ENCODE measurements at places on chromosomes 2 and 18.

- no peak for DNase-seq
These were observed 33.2 kb downstream of the TNS1 start for GRCh38 chr2:217969588-217969987.

DNA sequence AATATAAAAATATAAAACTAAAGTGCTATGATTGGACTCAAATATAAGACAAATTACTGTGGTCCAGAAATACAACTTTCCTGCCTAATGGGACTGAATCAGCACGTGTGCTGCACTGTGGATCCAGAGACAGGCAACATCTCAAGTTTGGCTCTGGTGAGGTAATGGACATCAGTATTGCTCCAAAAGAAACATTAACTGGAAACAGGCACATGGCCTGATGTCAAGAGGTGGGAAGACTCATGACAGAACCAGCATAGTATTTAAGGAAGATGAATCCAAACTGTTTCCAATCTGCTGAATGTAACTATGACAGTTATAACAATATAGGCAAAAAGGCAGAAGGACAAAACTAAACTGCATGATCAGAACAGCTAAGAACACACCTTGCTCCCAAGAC is 354.6 kb downstream of the FSIP2 start:
- DNase-seq, result no peak

DNA sequence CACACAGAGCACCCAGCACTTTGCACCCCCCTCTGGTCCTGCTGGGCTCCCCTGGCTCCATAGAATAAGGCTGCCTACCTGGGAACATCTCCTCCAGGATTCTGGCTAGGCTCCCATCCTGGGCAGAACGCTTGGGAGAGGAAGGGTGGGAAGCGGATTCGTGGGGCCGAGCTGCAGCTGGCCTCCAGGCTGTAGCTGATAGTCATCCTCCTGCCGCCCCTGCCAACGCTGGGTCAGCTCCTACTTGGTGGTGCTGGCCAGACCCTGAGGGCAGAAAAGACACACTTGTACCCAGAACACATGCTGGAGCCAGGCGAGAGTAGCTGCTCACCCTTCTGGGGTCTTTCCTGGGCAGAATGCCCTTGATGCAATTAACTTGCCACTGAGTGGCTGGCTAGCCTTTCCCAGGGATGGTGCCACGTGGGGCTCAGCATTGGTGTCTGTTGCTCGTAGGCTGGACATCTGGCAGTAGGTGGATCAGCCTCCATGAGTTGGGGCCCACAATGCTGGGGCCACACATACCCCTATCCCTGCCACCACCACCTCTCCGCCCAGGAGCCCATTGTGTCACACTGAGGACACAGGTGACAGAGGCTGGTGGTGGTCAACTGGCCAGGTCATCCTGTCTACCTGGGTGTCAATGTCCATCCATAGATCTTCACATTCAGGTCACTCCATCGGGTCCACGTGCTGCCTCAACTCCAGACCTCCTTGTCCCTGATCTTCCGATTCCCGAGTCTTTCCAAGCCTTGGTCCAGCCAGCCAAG is 112.8 kb downstream of the NDUFA10 start:
- no peak for DNase-seq

GRCh38 chr2:28546242-28546641 is 50.4 kb downstream of the PLB1 start:
- DNase-seq, result no peak

DNA sequence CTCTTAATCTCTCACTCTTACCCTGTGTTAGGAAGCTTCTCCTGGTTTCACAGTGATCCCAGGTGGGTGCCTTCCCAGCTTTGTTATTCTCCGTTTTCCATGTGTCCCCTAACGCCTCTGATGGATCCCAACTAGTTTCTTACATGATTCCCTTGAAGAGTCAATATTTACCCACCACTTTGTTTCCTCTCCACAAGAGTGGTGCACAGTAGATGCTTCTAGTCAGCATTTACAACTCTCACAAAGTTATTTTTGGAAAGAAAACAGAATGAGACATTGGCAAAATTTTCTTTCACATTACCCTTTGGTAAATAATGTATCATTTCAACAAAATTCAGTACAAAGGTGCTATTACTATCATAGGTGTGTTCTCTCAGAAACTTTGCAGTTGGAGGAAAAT is 1611.1 kb upstream of the ZEB2 start:
- no peak for DNase-seq

- DNase-seq, result no peak
These were observed 130.4 kb downstream of the IRS1 start for GRCh38 chr2:226669249-226669648.

- DNase-seq, result no peak
These were observed 135.1 kb downstream of the NFATC1 start for GRCh38 chr18:79530821-79531220.

DNA sequence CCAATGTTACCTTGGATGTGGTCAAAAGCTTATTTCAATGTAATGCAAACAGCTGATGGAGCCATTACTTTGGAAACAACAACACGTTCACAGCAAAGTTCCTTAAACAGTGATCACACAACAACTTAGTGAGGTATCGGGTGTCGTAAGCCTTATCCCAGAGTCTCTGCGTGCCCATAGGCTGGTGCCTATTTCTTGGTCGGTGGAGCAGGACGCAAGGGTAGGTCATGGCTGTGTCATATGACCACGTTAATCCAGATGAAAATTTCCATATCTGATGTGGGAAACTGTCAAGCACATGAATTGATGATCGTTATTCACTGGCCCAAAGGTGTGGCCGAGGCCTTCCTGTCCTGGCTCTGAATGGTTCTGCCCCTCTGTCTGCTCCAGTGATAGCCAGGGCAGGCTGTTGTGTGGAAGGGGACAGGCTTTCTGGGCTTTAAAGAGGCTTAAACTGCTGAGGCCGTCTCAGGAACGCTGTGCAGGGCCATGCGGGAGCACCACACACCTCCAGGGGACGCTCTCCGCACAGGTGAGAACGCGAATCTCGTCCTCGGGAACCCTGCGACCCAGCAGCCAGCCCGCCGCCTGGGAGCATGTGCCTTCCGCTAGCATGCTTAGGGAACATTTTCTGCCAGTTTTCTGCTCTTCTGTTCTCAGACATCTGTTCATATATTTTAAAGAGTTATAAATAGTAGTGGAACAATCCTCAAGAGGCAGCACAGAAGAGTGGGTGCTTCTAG is 90.6 kb downstream of the KCTD1 start:
- no peak for DNase-seq

All from SHP77 treated with DMSO at 0.1 percent for 48 hours (cell line).